ENCODE measurements at places on chromosomes 12 and 14.

DNA sequence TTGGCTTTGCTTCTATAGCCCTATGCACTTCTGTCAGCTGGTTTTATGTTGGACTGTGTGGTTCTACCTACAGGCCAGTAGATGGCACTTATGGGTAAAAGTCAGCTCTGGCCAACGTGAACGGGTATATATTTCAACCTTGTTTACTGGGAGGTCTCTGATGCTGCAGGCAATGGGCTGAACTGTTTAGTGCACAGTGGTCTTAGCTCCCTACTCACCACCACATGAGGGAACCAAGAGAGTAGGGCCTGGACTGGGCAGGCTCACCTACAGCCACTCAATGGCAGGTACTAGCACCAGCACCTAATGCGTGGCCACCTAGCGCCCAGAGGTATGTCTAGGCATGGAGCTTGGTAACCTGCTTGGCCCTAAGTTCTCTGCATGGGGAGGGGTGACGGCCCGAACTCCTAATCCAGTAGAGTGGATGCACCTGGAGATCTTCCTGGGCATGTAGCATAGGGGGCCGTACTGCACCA lies 481.8 kb downstream of the TMEM117 start:
- peak; percentile 38 for DNase-seq

- no peak for DNase-seq
These were observed 17.1 kb upstream of the YBX3 start for GRCh38 chr12:10740182-10740581.

GRCh38 chr14:49550286-49551184 lies 35.6 kb downstream of the RPS29 start:
- no peak for DNase-seq

GRCh38 chr14:100666403-100666802 lies 60.3 kb upstream of the DLK1 start:
- DNase-seq: no peak

GRCh38 chr12:75812271-75813018 lies 219.1 kb downstream of the PHLDA1 start:
- peak; percentile 92 for DNase-seq

GRCh38 chr14:43012817-43013216 lies 1406.1 kb downstream of the LRFN5 start:
- DNase-seq: no peak

DNA sequence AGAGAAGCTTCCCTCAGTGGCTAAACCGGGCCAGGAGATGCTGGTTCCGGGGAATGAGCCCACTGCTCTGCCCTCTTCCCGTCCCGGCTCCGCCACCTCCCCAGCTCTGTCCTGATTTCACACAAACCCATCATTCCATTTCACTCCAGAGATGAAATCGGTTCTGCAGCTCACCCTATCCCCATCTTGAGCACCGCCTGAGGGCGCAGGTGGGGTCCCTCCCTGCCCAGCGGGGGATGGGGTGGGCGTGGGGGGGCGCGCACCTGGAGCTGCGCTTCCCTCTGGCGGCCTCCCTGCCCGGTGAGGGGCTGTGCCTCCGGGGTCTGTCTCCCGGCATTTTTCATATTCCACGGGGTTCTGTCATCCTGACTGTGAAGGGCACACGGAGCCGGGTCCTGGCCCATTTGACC lies 44.7 kb downstream of the NOC4L start:
- DNase-seq: no peak

- no peak for DNase-seq
These were observed 81.1 kb downstream of the EML1 start for GRCh38 chr14:99874306-99874705.

Measured in AG10803 (cell line).